ENCODE measurements at places on chromosomes 5 and 9.

DNA sequence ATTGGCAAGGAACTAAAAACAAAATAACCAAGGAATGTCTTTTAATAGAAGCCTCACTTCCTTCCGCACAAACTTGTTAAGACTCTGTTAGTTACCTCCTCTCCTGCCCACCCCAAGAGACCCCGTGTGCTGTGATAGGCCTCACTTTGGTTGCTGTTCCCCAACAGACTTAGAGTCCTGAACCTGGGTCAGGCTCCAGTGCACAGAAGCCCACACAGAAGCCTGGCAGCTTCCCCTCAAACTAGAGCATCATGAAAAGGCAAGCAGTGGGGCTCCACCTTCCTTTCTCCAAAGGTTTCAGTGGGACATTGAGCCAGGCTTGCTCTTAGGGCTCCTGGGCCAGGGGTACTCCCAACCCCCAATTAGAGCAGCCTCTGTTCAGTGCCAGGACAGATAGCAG lies 230.5 kb downstream of the ESM1 start:
- no peak for DNase-seq

DNA sequence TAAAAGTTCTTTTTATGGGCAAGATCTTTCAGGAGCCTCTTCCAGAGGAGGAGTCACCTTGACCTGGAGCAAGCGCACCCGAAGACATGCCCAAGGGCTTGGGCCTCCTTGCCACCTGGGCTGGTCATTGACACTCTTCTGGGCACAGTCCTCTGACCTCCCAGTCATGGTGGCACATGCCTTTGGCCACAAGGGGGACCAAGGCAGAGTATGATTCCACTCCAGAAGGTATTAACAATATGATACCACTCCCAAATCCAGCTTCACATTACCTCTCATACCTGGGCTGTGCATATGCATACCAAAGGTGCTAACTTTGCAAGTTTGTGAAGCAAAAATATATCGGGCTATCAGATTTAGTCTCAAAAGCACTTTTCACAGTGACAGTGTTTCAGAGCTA lies 84.6 kb downstream of the MAST4 start:
- no peak for DNase-seq

GRCh38 chr5:142239394-142240159 lies 85.2 kb downstream of the SPRY4 start:
- no peak for DNase-seq

DNA sequence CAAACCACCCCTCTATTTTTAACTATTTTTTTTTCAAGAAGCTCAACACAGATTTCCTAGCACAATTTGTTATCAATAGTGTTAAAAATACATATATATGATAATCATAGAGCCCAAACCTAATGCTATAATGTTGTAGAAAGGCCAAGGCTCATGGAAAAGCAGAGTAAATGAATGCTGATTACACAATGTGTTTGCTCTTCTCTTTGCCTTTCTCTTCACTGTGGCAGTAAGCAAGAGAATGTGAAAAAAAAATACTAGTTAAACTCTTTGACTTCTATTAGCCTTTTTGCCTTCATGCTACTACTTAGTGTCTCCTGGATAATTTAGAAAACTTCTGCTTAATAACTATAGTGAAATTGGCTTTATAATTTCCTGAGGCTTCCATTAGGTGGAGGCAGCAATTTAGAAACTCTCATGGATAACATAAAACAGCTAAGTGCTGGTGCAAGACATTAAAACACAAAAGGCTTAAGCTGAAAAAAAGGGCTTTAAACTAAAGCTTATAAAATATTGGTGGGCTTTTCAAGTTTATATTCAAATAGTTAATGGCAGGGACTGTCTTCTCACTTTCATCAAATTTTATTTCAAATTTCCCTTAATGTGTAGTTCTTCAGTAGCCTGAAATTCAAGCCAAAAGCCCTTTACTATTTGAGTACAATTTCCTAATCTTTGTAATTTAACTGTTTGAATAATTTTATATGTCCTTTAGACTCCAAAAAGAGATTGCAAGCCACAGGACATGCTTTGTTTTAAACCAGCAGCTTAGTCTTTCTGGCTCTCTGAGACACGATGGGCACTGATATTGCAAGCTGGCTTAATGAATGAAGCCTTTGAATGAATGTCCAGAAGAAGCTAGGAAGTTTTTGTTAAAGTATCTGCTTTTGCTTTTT lies 2031.8 kb upstream of the CDH6 start:
- no peak for DNase-seq

- DNase-seq: no peak
Observed at GRCh38 chr5:76351176-76351575, 51.9 kb upstream of the IQGAP2 start.

- DNase-seq: no peak
Observed at GRCh38 chr9:98191671-98192502, 550 bp downstream of the CORO2A start.

- DNase-seq: no peak
Observed at GRCh38 chr5:79878721-79879336, 112.2 kb downstream of the MTX3 start.

DNA sequence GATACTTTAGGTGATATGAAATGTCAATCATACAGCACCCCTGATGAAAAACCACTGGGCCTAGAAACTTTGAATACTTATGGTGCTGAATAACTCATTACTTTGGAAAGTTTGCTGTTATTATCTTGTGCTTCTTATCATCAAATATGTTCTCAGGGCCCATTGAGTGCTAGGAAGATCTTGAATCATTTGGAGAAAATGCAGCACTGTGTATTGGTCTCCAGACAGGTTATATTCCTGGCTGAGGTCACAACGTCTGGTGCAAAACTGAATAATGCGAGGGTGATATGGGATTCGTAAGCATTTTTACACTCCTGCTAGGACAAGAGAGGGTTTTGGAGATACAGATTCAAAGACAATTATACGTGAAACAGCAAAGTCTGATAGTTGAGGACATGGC lies 249.4 kb upstream of the TNC start:
- DNase-seq: no peak

DNA sequence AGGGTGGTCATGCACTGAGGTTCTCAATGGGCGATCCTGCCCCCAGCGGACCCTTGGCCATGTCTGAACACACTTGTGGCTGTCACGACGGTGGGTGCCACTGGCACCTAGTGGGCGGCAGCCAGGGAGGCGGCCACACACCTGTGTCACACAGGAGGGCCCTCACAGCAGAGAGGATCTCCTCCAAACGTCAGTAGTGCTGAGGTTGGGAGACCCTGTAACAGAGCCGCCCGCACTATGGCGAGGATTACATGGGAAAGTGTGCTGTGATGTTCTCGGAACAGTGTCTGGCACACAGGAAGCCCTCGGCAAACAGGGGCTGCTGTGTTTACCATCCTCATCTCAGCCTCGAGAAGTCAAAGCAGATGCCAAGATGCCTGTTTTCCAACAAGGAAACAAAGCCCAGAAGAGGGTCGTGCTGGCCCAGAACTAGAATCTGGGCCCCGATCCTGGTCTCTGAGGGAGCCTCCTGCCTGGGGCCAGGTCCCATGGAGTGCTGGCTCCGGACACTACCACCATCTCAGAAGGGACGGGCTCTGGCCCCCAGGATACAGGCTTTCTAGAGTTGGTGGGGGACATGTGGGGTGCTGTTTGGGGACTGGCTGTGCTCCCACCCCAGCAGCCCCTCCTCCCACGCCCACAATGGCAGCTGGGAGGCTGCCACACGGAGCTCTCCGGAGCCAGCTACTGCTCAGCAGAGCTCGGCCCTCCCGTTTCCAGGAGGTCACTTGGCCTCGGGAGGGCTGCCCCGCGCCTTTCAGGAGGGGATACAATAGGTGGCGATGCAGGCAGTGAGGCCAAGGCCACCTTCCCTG lies 48.2 kb downstream of the DBH start:
- no peak for DNase-seq

- DNase-seq: no peak
Observed at GRCh38 chr5:127571314-127572131, 54.1 kb downstream of the PRRC1 start.

DNA sequence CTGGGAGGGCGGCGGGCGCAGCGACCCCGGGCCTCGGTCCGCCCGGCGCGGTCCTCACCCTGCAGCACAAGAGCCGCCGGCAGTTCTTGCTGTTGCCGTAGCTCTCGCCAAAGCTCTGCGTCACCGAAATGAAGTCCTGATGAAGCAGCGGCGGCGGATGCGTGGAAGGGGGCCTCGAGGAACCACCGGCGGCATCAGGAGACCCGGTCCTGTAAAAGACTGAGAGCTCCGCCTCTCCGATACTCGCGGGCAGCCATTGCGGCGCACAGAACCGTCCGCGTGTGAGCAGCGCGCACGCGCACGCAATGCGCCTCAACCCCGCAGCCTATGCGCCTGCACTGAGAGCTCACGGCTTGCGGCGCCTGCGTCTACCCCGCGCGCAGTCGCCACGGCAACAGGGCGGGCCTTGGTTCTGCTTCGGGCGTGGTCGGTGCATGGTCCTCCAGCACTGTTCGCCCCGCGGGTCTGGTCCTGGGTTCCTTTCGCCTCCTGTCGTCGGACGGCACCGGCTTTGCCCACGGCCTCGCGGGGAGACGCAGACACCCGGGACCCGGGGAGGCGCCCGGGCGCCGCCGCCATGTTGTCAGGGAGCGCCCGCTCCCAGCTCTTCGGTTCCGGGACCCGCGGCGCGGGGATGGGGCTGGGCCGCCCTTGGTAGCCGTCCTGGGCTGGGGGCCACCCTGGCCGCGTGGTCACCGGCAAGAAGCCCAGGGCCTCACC lies 9.3 kb upstream of the GRIN1 start:
- DNase-seq: peak; percentile 42

- DNase-seq: no peak
Observed at GRCh38 chr5:137613554-137614265, 114.6 kb upstream of the SPOCK1 start.

GRCh38 chr9:23587433-23587832 lies 238.6 kb downstream of the ELAVL2 start:
- DNase-seq: no peak

DNA sequence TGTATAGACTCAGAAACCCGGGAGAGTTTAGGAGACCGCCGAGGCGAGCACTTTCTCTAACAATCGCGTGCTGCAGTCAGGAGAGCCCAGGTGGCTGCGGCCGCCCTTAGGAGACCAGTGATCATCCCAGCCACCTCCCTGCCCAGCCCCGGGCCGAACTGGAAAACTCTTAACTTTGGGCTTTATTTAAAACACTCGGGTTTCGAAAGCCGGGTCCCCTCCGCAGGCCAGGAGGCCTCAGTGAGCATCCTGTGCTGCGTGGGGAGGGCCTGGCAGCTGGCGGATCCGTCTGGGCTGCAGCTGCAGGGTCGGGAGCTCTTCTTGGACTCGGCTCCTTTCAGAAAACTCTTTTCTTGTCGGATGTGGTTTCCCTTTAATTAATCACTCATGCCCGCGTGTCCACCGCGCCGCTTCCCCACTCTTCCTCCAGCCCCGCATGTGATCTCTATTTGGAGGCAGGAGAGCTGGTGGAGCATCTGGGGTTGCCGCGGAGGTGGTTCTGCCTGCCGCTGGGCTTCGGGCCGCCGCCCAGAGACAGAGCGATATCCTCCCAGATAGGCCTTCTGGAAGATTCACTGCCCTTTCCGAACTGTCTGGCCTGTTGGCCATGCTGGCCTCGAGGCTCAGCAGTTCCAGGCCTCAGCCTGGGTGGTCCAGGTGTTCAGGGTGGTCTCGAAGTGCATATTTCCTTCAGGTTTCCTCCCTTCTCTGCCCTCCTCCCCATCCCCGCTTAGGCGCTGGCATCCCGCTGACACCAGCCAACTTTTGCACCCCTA lies 59.5 kb downstream of the TMEM174 start:
- DNase-seq: no peak

DNA sequence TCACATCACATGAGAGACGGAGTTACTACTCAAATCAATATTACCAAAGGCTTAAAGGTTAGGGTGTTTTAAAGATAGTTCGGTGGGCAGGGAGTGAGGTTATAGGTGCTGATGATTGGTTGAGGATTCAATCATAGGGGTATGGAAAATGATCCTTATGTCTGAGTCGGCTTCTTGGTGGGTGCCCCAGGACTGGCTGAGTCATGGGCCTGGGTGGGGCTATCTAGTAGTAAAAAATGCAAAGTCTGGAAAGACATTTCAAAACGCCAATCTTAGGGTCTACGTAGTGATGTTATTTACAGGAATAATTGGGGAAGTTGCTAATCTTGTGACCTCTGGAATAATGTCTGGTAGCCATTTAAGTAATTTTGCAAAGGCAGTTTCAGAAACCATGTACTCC lies 15.2 kb upstream of the SPIN1 start:
- DNase-seq: no peak

DNA sequence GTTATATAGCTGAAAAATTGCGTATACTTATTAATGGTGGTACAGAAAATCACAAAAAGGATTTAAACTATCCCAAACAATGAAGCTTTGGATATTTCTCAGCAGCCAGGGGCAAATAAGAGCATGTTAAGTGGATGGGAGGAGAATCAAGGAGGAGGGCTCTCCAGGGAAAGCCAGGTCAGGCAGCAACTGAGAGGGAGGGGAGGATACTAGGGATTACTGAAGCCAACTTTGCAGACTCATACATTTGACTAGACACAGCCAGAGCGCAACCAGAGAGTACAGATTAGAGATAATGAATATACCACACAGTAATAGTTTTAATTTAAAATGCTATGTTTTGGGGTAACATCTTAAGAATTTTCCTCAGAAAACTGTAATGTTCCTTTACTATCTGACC lies 360.2 kb downstream of the HCN1 start:
- DNase-seq: no peak

DNA sequence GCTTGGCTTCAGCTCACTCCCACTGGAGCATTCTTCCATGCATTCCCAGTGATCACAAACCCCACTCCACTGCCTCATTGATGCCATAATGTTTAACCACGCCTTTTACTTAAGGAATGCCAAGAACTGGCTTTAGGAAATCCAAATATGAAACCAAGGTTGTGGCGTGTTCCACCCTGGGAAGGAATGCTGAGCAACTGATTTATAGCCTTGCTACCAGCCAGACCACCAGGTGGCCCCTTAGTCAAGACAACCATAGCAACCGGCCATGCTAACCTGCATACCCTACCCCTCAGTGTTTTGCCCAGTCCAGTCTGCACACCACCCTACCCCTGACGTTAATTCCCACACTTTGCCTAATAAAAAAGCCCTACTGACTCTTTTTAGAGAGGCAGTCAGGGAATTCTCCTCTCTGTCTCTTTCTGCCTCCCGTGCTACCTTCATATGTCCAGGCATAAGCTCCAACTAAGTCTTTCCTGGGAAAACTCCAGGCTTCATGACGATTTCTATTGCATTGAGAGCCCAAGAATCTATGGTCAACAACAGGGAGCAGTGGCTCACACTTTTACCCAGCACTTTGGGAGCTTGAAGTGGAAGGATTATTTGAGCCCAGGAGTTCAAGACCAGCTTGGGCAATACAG lies 27.0 kb upstream of the PRRC2B start:
- DNase-seq: peak; percentile 62

DNA sequence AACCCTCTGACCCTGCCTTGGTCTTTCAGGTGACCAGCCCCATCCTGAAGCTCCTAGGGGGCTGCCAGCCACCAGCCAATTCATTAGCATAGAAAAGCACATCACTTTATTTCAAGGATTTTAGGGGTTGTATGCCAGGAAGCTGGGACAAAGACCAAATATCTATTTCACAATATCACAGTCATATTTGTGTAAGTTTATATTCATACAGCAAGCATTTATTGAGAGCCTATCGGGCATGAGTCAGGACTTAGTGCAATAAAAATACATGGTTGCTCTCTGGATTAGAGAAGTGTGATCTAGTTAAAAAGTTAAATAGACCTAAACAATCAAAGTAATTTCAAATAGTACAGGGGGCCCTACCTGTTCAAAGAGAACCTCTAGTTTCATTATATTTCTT lies 113.8 kb downstream of the ERCC6L2 start:
- no peak for DNase-seq
